ENCODE measurements at places on chromosomes 11 and 22. TPM values are rescaled to one million over a fixed set of nuclear protein-coding genes. Genes with fewer than 3 reads are reported as not detected.

- DNase-seq: no peak
These were observed 80.2 kb downstream of the PLEKHA7 start for GRCh38 chr11:16933756-16934603.

OSBP2 gene
- 0.53 TPM for total RNA-seq

DNA sequence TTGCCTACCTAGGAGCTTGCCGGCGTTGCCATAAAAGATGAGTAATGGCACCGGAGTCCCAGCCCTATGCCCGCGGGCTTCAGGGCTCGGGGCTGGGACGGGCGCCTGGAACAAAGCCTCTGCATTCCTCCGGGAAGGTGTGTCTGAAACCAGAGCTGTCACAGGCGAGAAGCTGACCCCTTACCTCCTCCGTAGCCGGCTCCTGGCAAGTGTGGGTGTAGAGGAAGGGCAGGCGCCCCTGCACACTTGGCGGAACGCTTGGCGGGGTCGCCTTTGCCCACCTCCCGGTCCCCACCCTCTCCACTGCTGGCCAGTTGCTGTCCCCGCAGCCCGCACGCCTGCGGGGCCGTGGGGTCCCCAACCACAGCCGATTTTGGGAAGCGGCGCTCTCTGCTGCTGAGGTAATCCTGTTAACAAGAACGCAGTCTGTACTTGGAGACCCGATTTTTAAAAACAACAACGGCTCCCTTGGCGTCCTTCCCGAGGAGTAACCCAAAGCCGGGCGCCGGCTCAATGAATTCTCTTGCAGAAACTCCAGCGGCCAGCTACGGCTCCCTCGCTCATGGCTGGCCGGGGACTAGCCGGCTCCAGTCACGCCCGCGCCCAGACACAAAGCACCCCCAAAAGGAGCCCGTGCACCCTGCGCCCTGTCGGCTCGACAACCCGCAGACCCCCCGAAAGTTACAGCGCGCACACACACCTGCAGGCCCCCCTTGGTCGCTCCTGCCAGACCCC is 89.2 kb downstream of the PLEKHA7 start:
- DNase-seq: no peak

STIM1 gene
- 48.1 TPM for total RNA-seq

- DNase-seq: peak; percentile 0
These were observed 48.4 kb upstream of the WNT7B start for GRCh38 chr22:46025225-46025972.

DNA sequence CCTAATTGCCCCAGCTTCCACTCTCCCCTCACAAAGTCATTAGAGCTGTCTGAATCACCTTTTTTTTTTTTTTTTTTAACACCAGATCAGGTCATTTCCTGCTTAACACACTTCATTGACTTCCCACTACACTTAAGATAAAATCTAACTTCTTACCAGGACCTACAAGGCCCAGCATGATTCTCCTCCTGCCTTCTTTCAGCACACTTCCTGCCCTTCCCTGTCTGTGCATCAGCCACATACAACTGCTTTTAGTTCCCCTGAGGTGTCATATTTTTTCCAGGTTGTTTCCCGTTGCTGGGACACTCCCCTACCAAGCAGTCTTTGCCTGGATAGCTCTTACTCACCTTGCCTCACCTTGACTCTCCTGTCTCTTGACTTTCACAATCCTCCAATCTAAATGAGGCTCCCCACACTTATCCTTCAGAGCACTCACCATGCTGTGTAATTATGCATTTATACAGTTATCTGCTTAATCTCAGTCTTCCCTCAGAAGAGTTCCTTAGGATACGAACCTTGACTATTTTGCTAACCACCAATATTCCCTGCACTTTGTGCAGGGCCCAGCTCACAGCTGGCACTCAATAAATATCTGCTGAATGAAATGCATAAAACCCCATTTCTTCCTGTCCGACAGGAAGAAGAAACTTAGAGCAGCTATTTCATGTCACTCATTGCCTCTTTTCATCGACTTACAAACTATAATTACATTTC is 96.6 kb upstream of the AKIP1 start:
- no peak for DNase-seq

CCDC86 gene
- total RNA-seq: 16.0 TPM

- DNase-seq: no peak
These were observed 556 bp downstream of the CDCA5 start for GRCh38 chr11:65083134-65083833.

HTR3A gene
- total RNA-seq: not detected

DNA sequence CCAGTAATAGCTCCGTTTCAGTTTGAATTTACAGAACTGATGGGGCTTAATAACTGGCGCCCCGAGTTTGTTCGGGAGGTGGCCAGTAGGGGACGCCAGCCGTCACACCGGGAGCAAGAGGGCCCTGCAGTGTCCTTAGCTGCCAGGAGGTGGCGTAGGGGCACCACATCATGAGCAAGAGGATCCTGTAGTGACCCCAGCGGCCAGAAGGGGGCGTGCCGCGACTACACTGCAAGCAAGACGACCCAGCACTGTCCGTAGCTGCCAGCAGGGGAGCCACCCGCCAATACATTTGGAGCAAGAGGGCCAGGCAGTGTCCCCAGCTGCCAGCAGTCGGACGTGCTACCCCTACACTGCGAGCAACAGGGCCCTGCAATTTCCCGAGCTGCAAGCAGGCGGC is 663.7 kb upstream of the B3GAT1 start:
- DNase-seq: peak; percentile 85

UBQLNL gene
- not detected for total RNA-seq

C11orf65 gene
- not detected for total RNA-seq

GALNT18 gene
- 53.5 TPM for total RNA-seq

MS4A3 gene
- not detected for total RNA-seq

DNA sequence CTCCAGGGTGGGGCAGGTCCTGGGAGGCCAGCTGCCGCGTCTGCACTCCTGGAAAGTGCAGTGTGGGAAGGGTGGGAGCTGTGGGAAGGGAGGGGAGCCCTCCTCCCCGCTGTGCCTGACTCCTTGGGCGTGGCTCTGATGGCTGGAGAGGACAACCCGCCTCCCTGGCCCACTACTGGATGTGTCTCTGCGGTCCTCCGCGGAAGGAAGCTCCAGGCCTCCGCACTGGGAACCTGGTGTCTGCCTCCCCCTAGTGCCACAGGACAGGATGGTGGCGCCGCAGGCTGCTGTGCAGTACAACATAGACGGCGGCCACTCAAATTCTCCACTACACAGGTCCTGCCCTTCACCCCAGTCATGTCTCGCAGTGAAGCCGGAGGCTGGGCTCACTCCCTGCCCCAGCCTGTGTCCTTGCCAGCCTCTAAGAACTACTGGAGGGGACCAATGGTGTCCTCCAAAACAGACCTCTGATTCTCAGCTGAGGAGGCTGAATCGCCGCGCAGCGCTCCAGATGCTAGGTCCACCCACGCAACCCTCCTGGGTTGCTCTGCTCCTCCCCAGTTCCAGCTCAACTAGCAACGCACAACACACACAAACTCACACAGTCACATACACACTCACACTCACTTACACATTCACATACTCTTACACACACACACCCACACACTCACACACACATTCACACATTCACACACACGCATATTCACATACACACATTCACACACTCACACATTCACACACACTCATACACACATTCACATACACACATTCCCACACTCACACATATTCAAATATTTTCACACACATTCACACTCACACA is 12.4 kb upstream of the DSCAML1 start:
- DNase-seq: no peak

GRCh38 chr22:44286646-44287045 is 26.1 kb downstream of the SHISAL1 start:
- no peak for DNase-seq

GRCh38 chr22:41838842-41839618 is 6.1 kb downstream of the SREBF2 start:
- DNase-seq: no peak

DNA sequence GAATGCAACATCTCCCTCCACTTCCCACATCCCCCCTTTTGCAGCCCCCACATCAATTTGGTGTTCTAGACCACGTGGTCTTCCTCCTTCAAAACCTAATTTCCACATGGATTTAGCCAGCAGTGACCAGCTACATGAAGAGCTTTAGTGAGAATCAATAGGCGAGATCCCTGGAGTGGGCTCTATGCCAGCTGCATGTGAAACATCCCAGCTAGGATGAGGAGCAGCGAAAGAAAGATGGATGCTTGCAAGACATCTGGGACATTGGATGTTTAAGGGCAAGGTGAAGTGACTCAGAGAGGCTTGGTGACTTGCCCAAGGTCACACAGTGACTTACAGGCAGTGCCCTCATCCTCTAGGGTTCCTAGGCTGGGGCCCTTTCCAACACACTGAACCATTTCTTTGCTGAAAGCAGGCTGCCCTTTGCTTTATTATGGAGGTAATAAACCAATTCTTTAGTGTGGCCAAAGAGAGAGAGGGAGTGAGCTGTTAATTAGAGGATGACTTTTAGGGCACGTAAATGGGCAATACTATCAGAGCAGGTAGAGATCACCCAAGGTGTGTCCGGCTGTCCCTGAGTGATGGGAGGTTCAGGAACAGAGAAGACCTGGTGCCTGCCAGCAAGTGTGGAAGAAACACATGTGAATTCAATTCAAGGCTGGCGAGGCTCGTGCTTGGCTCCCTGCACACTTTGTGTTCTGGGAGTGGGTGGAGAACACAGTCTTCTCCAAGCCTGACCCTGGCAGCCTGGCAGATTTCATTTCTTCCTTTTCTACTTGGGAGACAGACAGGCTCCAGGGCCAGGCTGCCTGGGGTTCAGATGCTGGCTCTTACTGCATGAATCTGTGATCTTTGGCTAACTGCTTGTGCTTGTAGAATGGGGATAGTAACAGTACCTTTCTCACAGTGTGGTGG is 24.0 kb downstream of the TSPAN18 start:
- DNase-seq: peak; percentile 59

DNA sequence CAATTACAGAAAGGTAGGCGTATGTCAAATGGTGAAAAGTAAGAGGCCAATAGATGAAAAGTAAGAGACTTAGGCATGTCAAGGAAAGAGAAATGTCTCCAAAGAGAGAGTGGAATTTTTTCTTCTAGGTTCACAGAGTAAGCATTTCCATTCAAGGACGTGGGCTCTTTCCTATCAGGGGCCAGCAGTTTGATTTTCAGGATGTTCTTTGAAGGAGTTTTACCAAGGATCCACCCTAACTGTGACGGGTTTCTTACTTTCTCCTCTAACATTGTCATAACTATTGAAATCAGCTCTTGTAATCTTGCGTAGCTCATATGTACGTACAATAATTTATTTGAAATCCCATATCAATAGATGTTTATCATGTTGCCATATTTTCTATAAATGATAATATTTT is 2112.2 kb upstream of the RAG2 start:
- no peak for DNase-seq

GRCh38 chr22:38314051-38314932 is 2.9 kb downstream of the CSNK1E start:
- DNase-seq: no peak

All from ascending aorta (tissue), 2 donors.